ENCODE measurements at places on chromosomes 1 and 21.
A peak's percentile ranks its signal among the peaks of the same experiment; 100 is the strongest.

GRCh38 chr21:43658088-43658741 lies 1.1 kb downstream of the HSF2BP start:
- no peak for DNase-seq

DNA sequence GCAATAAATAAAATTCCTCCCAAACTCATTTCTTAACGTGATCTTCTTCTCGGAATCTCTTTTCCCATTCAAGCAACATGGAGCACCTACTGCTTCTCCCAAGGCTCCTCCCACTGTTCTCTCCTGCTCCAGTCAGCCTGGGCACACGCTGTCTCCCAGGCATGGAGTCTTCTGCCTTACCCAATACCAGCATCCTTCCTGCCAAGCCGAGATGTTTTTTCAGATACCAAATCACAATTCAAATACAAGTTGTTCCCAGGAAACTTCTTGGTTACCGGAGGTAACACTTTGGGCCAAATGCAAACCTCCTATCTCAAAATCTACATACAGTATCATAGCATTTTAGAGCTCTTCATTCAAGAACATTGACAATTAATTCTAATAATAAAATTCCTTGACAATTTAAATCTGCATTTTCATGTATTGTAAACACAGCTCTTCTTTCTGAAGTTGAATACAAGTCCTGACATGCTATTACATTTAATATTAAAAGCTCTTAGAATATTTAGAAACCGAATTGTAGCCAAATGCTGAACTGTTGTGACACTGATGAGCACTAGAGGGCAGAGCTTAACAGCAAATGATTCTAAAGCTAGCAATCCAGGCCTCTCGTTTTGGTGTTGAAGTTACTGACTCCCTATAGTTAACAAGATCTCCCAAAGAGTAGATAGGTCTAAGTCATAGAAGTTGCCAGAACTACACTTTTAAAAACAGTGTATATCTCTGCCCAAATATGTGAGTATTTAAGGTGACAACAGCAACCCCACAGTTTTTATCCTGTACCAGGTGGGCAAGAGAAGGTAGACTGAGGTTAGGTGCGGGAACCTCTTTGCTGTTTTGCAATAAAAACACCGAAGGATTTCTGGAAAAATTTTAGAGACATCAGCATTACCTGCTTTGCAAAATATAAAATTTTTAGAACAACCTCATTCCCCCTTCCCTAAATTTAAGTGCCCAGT lies 52.3 kb downstream of the BCAR3 start:
- peak; percentile 58 for DNase-seq

DNA sequence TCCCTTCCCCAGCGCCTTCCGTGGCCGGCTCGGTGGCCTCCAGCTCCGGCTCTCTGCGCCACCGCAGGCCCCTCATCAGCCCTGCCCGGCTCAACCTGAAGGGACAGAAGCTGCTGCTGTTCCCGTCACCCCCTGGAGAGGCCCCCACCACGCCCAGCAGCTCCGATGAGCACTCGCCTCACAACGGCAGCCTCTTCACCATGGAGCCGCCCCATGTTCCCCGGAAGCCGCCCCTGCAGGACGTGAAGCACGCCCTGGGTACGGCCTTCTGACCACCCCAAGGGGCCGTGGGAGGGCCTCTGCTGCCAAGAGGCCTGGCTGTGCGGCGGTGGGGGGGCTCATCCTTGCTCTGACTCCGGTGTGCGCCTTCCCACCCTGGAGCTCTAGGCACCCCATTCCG lies 21.8 kb downstream of the TMEM201 start:
- DNase-seq, result no peak

GRCh38 chr1:197467881-197468280 lies 199.8 kb downstream of the CRB1 start:
- peak; percentile 62 for DNase-seq

- DNase-seq, result no peak
These were observed 14.4 kb downstream of the CDK18 start for GRCh38 chr1:205518661-205519540.

DNA sequence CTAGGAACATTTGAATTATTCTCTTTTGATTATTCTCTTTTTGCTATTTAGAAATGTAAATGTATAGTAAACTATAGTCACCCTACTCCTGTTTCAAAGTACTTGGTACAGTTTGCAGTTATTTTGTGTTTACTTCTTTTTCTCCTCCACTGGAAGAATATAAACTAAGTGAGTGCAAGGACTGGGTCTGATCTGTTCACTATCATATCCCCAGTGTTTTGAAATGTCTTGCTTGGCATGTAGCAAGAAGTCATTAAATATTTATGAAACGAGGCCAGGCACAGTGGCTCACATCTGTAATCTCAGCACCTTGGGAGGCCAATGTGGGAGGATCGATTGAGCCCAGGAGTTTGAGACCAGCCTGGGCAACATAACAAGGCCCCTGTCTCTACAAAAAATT lies 35.8 kb upstream of the PODN start:
- no peak for DNase-seq

GRCh38 chr1:47181955-47182675 lies 7.7 kb downstream of the PDZK1IP1 start:
- DNase-seq, result no peak

GRCh38 chr1:78096976-78097375 lies 51.2 kb downstream of the GIPC2 start:
- no peak for DNase-seq

GRCh38 chr1:39540504-39541031 lies 36.0 kb downstream of the PABPC4 start:
- no peak for DNase-seq

- no peak for DNase-seq
These were observed 25.8 kb downstream of the MFAP2 start for GRCh38 chr1:16954579-16954978.

DNA sequence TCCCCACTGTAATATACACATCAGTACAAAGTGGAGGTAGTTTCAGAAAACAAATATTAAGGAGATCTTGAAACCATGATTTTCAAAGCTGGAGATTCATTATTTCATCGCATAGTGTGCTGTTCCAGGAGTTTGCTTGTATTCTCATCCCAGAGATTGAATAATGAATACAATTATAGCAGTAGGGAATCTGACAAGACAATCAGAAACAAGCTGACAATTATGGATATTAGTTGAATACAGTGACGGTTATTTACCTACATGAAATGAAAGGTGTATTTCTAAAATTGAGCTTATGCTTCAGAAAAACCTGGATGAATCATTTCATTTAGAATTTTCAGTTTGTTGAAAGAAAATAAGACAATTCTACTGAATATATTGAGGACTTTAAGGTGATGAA lies 2119.0 kb downstream of the MRPL39 start:
- DNase-seq, result no peak

DNA sequence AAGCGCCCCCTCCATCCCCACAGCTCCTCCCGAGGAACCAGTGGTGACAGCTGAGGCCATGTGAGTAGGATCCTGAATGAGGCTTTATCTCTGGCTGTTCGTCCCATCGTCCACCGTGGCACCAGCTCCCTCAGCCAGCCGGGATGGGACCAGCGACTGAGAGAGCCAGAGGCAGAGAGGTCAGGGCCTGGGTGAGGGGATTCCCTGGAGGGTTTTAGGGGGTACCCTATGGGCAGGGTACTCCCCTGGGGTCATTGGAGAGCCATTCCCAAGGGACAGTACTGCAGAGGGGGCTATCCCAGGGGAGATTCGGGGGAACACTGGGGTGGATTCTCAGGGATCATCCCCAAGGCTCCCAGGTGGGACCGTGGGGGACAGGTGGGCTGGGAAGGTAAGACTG lies 2.4 kb downstream of the TMEM125 start:
- DNase-seq, result no peak

- DNase-seq, result peak; percentile 45
These were observed 167.5 kb downstream of the TPR start for GRCh38 chr1:186207391-186208085.

GRCh38 chr21:35138665-35139381 lies 89.7 kb upstream of the RUNX1 start:
- DNase-seq, result peak; percentile 34

DNA sequence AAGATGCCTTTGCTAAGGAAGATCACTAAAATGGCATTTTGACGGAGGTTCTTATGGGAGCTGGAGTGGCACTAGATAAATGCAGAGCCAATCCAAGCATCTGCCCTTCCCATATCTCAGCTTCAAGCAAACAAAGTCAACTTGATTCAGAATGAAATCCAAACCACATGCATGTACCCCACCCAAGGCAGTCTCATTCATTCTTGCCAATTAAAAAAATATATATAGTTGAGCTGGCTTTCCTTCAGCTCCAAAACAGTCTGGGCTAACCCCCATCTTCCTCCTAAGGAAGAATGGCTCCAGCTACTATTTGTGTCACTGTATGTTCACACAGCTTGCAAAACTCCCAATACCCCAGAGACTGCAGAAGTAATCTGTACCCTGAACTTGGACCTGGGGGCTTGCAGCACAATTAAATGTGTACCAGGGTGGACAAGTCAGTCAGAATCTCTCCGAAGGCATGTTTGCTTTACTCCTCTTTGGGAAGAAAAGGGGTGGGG lies 35.4 kb downstream of the GPR3 start:
- DNase-seq, result no peak

Data from fibroblast of skin of left quadriceps (primary cell).